Gastrocnemius medialis (tissue), 4 donors: ENCODE measurements at places on chromosomes 16 and 17. TPM values are rescaled to one million over a fixed set of nuclear protein-coding genes. Genes with fewer than 3 reads are reported as not detected.

The CDH13 gene
- total RNA-seq = 36.7 TPM

The MFAP4 gene
- total RNA-seq = 18.6 TPM

The OR3A3 gene
- total RNA-seq = not detected

The CHRNE gene
- total RNA-seq = 1.9 TPM

The RAB26 gene
- total RNA-seq = not detected

The SPECC1 gene
- total RNA-seq = 10.4 TPM

The RPRML gene
- 0.49 TPM for total RNA-seq

The CARD14 gene
- total RNA-seq = not detected

DNA sequence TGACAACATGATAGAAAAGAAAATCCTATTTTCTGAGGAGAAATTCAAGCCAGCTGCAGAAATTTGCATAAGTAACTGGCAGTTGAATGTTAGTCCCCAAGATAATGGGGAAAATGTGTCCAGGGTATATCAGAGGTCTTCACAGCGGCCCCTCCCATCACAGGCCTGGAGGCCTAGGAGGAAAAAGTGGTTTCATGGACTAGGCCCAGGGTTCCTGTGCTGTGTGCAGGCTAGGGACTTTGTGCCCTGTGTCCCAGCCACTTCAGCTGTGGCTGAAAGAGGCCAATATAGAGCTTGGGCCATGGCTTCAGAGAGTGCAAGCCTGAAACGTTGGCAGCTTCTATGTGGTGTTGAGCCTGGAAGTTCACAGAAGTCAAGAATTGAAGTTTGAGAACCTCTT is 35.6 kb downstream of the TMEM100 start:
- DNase-seq = no peak

GRCh38 chr17:1783834-1784611 is 22.2 kb downstream of the SERPINF1 start:
- DNase-seq = peak; percentile 99

- no peak for DNase-seq
Measured at GRCh38 chr17:8841844-8842243, 25.6 kb downstream of the PIK3R6 start.

DNA sequence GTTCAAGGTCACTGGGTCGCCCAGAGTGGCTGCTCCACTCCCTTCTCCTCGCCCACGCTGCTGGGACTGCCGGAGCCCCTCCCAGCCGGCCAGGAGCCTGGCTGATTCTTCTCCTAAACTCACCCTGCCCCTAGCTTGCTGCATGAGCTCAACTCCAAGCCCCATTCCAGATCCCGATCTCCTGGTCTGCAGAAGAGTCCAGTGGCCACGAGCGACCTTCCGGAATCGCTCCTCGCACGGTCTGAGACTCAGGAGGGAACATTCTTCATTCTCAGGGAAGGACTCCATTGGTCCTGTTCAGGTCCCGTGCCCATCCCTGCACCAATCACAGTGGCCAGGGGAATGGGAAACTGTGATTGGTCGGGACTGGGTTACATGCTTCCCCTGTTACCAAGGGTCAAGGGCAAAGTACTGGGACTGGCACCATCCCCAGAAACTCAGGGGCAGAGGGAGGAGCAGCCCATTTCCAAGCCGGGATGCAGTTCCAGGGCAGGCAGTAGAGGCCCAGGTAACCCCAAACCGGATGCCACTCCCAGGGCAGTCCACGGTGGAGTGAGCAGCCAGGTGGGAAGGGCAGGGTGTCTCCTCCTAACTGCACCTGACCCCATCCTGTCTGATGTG is 24.5 kb upstream of the CIBAR2 start:
- DNase-seq = peak; percentile 78

GRCh38 chr16:72246423-72246822 is 74.5 kb upstream of the PMFBP1 start:
- no peak for DNase-seq

GRCh38 chr16:75250809-75251279 is 580 bp downstream of the BCAR1 start:
- no peak for DNase-seq

DNA sequence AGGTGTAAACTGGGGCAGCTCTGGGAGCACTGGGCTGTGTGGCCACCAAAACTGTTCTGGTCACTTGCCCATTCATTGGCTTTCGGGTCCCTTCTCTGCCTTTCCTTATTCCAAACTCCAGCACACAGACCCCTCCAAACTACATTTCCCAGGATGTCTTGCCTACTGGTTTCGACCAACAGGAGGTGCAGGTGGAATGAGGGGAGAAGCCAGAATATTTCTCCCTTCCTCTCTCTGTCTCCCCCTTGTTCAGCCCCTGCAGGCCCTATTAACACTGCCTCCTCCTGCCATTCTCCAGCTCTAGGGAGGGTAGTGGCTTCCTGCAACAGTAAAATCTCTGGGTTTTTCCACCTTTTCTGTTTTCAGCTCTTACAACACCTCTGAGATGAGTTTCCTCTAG is 13.2 kb upstream of the NAGPA start:
- no peak for DNase-seq

- DNase-seq = no peak
Measured at GRCh38 chr16:80105160-80105559, 435.6 kb upstream of the DYNLRB2 start.

GRCh38 chr16:66682271-66682670 is 14.3 kb downstream of the CMTM4 start:
- no peak for DNase-seq

DNA sequence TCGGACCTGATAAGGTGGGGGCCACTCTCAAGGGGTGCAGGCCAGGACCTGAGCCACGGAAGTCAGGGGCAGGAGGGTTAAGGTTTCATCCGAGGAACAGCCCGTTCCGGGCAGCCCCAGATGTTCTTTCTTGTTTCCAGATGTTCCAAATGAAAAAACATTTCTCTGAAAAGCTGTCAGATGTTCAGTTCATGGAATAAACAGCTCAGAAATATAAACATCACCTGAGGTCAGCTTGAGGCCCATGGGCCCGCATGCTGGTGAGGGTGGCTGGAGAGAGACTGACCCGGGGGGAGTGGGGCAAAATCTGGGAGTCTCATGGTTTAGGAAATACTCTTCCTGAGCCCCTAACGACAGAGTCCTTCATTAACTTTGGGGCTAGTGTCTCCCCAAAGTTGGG is 1.5 kb upstream of the CD79B start:
- DNase-seq = no peak

DNA sequence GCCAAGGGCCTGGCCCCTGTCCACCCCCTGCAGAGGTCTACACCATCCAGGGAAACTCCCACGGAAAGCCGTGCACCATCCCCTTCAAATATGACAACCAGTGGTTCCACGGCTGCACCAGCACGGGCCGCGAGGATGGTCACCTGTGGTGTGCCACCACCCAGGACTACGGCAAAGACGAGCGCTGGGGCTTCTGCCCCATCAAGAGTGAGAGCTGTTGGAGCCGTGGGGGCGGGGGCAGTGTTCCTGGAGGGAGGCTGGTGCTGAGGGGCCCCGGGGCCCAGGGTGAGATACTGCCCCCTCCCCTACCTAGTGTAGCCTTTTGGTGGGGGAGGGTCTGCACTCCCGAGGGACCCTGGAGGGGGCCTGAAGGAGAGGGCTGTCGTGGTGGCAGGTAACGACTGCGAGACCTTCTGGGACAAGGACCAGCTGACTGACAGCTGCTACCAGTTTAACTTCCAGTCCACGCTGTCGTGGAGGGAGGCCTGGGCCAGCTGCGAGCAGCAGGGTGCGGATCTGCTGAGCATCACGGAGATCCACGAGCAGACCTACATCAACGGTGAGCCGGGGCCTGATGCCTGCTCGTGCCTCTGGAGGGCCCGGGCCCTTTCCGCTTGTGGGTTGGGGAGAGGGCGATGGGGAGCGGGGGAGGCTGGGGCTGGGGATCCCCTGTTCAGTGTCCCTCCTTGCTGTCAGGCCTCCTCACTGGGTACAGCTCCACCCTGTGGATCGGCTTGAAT is 38.8 kb downstream of the MRC2 start:
- DNase-seq = no peak

DNA sequence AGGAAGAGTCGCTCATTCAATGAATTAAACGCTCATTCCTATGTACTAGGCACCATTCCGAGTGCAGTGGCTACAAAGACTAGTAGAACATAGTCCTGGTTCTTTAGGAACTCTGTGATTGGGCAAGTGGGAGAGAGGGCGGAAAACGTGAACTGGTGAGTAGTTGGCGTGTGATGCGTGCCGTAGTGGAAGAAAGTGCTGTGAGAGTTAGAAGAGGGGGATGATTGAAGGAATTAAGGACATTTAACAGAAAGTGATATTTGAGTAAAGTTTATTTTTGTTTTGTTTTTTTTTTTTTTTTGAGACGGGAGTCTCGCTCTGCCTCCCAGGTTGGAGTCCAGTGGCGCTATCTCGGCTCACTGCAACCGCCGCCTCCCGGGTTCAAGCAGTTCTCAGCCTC is 7.9 kb upstream of the SLFN14 start:
- DNase-seq = no peak

GRCh38 chr16:66824006-66824405 is 6.8 kb downstream of the NAE1 start:
- DNase-seq = no peak

DNA sequence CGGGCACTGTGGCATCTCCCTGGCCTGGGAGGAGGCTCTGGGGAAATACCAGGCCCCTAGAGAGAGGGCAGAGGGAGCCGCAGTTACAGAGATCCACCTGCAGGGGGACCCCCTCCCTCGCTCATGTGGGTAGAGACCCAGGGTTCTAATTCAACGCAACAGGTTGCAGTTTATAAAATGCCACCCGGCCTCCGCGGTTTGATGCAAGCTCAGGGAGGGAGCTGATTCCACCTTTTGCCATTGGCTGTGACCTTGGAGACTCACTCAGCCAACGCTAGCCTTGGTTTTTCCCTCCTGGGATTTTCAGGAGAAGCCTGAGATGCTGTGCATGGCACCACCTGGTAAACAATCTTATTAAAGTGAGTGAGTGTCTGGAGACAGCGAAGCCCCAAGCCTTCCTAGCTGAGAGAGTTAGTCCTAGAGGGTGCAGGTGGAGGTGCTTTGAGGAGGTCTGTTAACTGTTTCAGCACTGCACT is 12.1 kb downstream of the TTLL6 start:
- no peak for DNase-seq

DNA sequence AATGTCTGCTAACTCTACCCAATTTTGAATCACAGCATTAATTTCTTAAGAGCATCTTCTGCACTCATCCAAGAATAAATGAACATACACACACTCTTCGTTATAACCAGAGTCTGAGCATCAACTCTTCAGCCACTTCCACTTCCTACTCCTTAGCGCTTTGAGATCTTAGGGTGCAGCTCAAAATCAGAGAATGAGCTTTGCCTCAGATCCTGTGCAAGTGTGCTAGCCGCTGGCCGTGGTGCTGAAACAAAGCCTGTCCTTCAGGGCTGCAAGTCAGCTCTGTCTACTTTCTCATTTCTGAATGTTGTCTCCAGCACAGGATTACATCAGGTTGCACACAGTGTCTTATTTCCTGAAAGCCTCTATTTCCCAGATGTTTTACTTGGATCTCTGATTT is 165.4 kb downstream of the AIPL1 start:
- no peak for DNase-seq

DNA sequence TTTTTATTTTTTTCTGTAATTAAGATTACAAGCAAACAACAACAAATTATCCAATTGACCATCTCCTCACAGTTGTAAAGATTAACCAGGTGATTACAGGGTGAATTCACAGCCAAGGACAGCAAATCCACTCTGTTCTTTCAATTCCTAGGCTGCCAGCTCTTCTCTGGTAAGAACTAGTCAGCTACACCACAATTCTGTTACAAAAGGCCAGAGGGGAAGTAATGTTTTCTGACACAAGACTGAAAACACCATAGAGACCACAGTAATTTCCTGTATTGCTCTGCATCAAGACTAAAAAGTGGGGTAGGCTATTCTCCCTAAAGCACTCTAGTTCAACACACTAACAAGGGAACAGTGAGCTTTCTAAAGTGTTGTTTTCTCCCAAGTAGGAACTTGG is 10.6 kb downstream of the CA10 start:
- no peak for DNase-seq

- no peak for DNase-seq
Measured at GRCh38 chr16:73921295-73921694, 375.3 kb upstream of the PSMD7 start.
